ENCODE measurements at places on chromosomes 11 and 22.

DNA sequence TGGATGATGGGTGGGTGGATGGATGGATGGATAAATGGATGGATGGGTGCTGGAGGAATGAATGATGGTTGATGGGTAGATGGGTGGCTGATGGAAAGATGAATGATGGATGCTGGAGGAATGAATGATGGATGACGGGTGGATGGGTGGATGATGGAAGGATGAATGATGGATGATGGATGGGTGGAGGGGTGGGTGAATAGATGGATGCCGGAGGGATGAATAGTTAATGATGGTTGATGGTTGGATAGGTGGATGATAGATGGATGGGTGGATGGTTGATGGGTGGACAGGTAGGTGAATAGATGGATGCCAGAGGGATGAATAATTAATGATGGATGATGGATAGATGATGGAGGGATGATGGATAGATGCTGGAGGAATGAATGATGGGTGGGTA is 41.4 kb downstream of the ANO1 start:
- no peak for DNase-seq

DNA sequence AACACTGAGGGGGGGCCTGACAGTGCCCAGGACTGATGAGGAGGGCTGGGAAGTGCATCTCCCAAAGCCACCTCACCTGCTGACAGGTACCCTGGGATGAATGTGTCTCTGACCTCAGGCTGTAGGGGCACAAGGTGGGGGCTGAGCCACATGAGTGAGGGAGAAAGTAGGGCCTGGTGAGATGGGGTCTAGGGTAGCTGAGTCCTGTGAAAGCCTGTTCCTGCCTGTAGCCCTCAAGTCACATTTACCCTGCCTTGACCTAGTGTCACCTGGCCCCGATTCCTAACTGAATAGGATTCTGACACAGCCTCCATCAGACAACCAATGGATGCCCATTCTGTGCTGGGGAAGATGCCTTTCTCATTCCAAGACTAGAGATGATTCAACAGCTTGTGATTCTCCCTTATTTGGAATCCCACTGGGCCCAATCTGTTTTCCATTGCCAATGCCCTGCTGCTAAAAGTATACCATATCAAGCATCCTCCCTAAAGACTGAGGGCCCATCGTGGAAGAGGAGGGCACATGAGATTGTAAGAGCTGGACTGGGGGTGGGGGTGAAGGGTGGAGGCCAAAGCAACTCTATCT is 11.1 kb upstream of the RFPL1 start:
- no peak for DNase-seq

- no peak for DNase-seq
Measured at GRCh38 chr11:5004424-5005274, 10.0 kb downstream of the OR51L1 start.

GRCh38 chr22:30371981-30372380 is 15.2 kb downstream of the CCDC157 start:
- no peak for DNase-seq

DNA sequence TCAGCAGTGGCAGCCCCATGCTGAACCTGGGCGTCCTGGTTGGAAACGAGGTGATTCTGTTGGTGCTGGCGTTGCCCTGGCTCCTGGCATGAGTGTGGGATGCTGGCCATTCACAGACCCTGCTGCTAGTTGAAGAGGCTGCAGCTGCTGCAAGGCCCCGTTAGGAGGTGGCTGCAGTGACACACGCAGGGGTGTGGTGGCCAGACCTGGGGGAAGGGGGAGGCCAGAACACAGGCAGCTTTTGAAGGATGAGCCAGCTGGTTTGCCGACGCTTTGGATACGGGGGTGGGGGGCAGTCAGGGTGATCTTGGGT is 77.2 kb downstream of the MORC2 start:
- DNase-seq: no peak

GRCh38 chr22:41713004-41713403 is 13.7 kb downstream of the MEI1 start:
- DNase-seq: no peak

DNA sequence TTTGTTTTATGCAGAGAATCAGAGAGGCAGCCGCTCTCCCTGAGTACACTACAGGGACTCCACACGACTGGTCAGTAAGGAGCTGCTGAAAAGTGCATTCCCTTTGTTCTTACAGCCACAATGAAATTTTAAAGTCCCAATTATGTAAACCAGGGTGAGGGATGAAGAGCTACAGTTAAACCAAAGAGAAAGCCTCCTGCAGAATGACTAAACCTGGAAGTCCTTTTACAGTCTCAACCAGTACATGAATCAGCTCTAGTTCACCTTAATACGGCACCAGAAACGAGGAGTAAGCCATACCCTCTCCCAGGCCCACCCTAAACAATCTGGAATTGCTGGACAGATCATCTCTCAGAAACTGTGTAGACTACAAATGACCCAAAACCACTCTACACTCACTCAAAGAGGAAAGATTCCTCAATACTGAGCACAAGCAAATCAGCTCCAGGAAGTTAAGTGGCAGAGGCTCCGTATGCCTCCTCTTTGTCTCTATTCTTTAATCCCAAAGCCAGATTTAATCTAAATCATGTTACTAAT is 113.1 kb downstream of the RBFOX2 start:
- DNase-seq: no peak

DNA sequence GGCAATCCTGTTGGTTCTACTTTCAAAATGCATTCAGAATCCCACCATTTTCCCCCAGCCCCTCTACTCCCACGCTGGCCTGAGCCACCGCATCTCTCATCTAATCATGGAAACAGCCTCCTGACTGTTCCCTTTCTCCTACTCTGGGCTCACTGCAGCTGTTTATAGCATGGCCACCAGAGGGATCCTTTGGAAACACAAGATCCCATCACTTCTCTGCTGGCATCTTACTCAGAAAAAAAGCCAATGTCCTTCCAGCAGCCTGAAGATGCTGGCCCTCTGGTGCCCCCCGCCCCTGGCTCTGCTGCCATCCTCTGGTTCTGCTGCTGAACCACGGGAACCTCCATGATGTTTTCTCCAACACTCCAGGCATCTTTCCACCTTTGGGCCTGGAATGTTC is 11.1 kb downstream of the MS4A8 start:
- no peak for DNase-seq

DNA sequence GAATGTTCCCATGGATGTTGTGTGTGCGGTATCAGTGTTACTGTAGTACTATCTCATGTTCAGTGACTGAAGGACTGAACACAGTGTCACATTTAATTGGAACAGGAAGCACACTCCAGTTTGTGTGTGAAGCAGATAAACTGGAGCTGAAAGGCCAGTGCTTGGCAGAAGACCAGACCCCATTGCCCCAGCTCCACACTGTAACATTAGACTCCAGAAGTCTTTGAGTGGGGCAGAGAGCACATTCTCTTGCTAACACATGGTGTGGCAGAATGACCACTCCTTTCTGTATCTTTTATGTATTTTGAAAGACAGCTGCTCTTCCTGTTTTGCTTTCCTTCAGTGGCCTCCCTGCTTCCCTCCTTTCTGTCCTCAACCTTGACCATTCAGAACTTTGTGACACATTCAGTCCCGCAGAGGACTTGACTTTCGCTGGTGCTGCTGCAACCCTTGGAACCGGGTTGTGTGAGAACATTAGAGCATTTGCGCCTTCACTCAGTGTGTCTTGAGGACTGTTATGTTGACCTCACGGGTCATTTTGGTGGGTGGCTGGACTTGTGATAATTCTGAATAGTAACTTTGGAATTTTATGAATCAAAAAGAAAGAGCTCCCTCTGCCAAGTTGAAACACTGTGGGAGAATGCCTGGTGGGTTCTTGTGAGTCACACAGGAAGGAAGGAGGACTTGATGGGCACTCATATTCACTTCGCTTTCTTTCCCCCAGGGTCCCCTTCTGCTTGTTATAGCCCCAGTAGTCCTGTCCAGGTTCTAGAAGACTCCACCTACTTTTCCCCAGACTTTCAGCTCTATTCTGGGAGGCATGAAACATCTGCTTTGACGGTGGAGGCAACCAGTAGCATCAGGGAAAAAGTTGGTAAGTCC is 26.4 kb downstream of the AMOTL1 start:
- DNase-seq: no peak

DNA sequence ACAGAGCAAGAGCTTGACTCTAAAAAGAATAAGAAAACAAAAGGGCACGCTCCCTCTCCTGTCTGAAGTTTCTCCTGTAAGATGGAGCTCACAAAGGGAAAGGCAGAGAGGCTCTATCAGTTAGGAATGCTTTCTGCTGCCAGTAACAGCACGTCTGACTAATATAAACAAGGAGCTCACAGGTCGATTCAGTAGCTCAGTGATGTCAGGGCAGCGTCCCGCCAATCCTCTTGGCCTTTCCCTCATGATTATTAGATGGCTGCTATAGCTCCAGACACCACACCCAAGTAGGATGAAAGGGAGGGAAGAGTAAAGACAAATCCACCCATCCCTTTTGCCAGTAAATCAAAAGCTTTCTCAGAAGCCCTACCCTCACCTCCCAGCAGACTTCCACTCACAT is 51.3 kb upstream of the HMGXB4 start:
- no peak for DNase-seq

- no peak for DNase-seq
Measured at GRCh38 chr11:10641912-10642697, 51.5 kb downstream of the IRAG1 start.

GRCh38 chr11:32602657-32603415 is 19.2 kb downstream of the EIF3M start:
- no peak for DNase-seq

DNA sequence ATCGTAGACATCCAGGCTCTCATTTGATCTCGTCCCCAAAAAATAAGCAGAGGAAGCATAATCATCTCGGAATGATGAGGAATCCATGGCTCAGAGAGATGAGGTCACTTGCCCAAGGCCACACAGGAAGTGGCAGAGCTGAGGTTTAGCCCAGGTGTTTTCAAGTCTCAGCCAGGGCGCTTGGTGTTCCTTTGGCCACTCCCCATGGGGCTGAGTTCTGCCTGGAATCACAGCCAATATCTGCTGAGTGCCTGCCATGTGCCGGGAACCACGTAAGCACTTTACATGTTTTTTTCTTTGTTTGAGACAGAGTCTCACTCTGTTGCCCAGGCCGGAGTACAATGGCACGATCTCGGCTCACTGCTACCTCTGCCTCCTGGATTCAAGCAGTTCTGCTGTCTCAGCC is 29.5 kb upstream of the MYH9 start:
- DNase-seq: no peak

DNA sequence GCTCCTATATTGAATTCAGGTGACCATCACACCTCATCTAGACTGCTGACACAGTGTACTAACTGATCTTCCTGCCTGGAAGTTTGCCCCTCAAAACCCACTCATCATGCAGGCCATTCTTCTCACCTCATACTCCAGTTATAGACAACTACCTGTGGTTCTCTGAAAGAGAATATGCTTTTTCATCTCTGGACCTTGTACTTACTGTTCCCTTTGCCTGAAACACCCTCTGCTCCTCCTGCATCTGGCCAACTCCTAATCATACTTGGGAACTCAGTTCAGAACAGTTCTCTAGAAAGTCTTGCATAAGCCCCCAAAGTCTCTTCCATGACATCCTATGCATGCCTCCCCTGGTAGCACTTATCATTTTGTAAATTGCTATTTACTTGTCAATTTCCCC is 28.2 kb upstream of the P4HA3 start:
- no peak for DNase-seq

DNA sequence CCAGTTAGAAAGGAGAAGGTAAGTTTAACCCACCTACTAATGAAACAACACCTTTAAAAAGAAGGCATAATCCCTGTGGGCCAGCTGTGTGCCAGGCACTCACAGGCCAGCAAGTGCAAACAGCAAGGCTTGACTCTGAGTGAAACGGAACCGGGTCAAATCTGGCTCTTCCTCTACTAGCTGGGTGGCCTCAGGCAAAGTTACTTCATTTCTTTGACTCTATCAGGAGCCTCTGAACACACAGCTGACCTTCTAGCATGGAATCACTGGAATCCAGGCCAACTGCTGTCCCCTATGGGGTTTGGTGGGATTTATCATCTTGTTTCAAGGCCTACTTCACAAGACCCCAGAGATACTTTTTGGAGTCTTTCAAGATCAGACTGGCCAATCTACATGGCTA is 3.3 kb downstream of the RAB38 start:
- no peak for DNase-seq

DNA sequence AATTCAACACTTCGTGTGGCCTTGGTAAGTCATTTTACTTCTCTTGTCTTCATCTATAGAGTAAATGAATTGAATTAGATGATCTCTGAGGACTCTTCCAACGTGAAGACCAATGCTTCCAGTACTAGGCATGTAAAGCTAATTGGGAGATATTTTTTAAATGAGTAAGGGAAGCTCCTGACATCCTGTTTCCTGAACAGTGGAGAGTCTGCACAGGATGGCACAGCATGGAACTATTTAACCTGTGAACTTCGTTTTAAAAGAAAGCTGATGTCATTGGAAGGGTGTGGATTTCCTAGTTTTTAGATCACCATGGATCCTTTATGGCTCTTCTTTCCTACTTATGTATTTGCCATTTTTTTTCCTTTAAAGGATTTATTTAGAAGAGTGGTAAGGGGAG is 48.4 kb upstream of the HSD17B12 start:
- no peak for DNase-seq

GRCh38 chr11:62622476-62623089 is 797 bp upstream of the B3GAT3 start:
- no peak for DNase-seq

DNA sequence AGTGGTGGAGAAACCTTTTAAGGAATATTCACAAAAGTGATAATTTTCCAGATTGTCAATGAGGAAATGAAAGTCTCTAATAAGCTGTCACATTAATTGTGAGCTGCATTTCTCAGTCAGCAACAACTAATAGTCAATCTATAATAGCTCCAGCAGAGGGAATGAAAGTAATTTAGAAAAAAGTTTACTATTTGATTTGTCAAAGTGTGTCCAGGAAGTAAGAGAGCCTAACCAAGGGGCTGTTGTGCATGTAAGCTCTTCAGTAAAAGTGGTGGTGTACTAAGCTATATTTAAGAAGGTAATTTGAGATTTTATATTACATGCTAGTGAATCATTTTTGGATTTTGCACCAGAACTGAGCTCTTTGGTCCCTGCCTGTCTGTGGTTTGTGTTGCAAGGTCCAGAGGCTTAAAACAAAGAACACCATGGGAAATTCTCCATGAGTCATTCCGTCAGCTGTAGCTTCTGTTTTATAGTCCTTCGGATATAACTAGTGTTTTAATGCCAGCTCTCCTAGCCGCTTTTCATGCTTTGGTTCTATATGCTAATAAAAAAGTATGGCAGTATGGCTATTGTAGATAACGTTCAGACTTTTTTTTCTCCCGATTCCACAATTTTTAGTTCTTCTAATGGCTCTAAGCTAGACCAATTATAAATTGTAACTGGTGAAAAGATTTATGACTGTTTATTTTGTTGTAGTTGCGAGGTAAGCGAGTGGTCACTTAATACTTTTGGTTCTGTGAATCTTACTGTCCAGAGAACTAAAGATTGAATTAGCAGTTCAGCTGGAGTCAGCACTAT is 64.6 kb downstream of the ARHGEF12 start:
- no peak for DNase-seq

DNA sequence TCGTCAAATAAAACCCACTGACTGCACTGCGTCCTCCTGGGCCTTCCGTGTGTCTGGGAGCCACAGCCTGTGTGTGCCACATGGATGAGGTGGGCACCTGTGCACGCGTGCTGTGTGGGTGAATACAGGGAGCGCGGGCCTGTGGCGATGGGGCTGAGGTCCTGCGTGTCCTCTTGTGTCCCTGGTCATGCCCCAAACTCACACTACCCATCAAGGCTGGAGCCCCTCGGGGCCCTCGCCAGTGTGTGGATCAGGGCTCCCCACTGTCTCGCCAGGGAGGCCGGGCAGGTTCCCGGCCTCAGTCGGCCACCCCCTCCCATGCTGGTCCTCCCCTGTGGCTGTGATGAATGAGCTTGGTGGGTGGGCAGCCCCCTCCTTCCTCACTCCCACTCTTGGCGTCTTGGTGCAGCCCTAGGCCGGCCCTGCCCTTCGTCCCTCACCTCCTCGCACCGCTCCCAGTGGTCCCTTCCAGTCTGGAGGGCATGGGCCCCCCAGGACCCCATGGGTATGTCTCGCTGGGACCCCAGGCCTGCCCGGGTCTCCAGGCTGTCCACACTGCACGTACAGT is 707 bp upstream of the CD151 start:
- no peak for DNase-seq
